ENCODE measurements at places on chromosomes 1 and 21.

- DNase-seq, result peak; percentile 67
These were observed 10.5 kb downstream of the MTX1 start for GRCh38 chr1:155218854-155219591.

DNA sequence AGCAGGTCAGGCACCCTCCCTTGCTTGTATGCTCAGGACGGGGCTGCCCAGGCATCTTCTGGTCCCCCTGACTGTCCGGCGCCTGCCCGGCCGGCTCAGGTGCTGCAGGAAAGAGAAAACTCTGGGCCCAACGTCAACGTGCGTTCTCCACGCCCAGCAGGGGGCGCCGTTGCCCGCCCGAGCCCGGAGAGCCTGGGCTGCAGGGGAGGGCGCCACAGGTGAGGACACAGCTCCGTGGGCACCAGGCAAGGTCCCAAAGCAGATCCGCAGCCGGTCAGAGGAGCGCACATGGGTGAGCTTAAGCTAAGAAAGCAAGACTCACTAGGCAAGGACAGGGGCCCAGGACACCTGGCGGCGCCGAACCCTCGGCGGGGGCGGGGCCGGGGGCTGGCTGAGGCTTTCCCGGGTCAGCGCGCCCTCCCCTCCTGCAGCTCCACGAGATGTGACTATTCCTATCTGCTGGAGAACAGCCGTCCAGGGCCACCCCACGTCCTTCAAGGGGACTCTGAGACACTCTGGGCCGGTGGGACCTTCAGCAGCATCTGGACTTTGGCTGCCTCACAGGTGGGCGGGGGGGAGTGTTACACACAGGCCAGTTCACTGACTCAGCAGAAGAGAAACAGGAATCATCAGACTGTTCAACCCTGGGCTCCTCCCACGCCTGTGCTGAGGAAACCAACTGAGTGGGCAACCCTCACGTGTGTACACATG is 29.3 kb downstream of the KRTAP10-1 start:
- peak; percentile 66 for DNase-seq

- no peak for DNase-seq
These were observed 749 bp upstream of the TMEM39B start for GRCh38 chr1:32071758-32072621.

GRCh38 chr1:1132042-1132950 is 16.4 kb upstream of the C1orf159 start:
- peak; percentile 59 for DNase-seq

DNA sequence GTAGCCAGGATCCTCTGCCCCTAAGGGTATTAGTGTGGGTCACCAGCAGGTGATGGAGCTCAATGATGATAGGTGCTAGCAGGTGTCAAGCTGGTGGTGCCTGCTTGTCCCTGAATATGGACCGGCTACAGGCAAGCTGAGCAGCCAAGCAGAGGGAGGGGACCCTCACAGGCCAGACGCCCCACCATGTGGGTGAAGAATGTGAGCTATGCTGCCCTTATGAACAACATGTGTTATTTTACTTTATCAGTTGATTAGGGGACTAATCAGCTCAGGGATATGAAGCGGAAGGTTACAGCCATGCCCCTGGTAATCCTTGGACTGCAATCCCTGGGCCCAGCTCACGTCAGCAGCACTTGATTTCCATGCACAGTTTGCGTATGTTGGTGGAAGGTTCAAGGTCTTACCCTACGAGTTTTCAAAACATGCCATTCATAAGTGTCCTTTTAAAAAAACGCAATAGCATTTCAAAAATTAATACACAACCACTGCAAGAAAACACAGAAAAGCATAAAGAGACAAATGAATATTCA is 106.0 kb downstream of the CDC7 start:
- DNase-seq, result no peak

GRCh38 chr21:44375281-44375651 is 21.8 kb downstream of the TRPM2 start:
- no peak for DNase-seq

- DNase-seq, result no peak
These were observed 403.4 kb downstream of the MATN1 start for GRCh38 chr1:30319765-30320580.

GRCh38 chr1:87179851-87180519 is 148.7 kb upstream of the LMO4 start:
- DNase-seq, result no peak

DNA sequence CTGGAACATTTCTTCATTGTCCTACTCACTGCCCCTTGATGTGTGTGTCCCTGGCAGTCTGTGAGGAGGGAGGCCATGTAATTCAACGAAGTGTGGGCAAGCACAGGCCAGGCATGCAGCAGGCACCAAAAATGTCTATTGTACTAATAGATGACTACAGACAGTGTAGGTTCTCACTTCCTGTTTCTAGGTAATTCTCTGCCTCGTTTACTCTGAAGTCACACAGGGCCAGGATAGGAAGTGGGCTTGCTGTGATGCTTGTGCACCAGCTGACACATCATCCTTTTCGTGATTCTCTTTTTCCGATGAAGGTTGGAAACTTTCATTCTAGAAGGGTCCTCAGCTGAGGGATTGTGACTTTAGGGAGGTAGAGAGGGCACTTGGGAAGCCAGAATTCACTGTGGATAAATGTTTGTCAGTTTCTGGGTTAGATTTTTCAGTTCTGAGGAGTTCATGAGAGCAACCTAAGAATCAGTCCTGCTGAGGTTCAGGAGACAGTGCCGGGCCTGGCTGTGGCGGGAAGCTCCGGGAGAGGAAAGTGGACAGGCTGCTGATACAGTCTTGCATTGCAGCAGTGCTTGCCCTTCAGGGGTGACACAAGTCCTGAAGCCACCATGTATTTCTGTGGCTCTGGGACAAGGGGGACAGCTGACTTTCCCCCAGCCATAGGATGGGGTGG is 4.3 kb upstream of the CSF1 start:
- no peak for DNase-seq

DNA sequence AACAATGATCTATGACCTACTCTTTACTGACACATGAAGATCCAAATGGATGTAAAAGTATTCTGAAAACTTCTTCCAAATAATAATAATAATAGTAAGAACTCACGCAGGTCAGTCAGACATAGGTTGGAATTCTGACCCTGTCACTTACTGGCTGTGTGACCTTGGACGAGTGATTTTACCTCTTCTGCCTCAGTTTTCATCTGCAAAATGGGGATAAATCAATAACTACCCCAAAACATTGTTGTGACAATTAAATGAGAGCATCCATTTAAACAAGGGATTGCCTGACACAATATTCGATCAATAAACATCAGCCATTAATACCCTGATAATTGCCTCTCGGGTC is 556 bp downstream of the MECR start:
- no peak for DNase-seq

GRCh38 chr21:45554477-45555175 is 12.4 kb upstream of the SLC19A1 start:
- peak; percentile 89 for DNase-seq

GRCh38 chr1:208737161-208737560 is 493.0 kb upstream of the PLXNA2 start:
- DNase-seq, result peak; percentile 3

- DNase-seq, result no peak
These were observed 12.6 kb downstream of the CREG1 start for GRCh38 chr1:167541003-167541402.

GRCh38 chr21:26366781-26367180 is 196.2 kb upstream of the APP start:
- no peak for DNase-seq

DNA sequence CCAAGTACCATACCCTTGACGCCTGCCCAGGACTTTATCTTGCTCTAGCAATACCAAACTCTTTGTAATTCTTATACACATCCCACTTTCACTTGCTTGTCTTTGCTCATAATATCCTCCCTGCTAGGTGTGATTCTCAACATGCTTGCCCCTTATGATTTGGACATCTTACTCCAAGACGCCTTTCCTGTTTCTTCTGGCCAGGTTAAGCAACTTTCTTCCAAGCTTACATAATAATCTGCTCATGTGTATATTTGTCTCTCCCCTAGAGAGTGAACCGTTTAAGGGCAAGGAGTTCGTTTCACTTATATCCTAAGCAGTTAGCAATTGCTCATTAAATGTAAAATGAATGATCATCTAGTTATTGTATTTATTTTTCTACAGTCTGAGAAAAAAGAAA is 21.8 kb downstream of the CRYZL1 start:
- DNase-seq, result no peak

DNA sequence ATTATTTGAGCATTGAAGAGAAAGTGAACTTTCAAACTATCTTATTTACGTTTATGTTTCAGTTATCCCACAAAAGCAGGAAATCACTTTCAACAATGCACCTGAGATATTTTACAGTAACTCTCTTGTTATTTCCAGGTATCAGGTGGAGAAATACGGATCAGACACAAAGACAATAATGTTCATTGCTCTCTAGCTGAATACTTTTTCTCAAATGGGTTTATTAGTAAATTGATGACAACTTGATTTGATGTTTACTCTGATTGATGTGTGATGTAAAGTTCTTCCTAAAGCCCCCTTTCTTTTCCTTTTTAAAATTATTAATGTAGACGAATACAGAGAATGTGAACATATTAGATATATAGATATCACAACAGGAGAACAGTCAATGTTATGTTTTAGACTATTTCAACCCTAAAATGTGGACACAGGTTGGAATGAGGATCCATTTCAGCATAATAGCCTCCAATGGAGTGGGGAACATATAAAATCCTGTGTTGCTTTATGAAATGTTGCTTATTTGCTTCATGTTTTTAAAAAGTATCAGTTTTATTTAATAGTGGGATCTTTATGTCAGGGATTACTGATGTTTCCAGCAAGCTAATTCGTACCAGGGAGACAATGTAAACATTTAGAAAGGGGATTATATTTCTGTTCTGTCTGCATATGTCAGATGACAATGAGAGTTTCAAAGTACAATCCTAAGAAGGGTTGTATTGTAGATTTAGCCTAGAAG is 1522.3 kb upstream of the TPTE start:
- no peak for DNase-seq

DNA sequence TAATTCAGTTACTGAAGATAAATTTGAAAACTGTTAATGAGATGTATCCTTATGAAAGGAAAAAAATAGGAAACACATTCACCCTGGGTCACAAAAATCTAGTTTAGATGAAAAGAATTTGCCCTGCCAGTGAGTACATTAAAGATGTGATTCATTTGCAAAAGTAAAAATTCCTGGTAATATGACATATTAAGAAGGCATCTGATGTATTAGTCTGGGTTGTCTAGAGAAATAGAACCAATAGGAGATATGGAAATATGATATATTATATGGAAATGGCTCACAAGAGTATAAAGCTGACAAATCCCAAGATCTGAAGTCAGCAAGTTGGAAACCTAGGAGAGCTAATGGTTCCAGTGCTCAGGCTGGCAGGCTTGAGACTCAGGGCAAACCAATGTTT is 153.8 kb downstream of the MRPL39 start:
- DNase-seq, result no peak

- DNase-seq, result no peak
These were observed 94.6 kb upstream of the TMPRSS2 start for GRCh38 chr21:41602531-41602930.

DNA sequence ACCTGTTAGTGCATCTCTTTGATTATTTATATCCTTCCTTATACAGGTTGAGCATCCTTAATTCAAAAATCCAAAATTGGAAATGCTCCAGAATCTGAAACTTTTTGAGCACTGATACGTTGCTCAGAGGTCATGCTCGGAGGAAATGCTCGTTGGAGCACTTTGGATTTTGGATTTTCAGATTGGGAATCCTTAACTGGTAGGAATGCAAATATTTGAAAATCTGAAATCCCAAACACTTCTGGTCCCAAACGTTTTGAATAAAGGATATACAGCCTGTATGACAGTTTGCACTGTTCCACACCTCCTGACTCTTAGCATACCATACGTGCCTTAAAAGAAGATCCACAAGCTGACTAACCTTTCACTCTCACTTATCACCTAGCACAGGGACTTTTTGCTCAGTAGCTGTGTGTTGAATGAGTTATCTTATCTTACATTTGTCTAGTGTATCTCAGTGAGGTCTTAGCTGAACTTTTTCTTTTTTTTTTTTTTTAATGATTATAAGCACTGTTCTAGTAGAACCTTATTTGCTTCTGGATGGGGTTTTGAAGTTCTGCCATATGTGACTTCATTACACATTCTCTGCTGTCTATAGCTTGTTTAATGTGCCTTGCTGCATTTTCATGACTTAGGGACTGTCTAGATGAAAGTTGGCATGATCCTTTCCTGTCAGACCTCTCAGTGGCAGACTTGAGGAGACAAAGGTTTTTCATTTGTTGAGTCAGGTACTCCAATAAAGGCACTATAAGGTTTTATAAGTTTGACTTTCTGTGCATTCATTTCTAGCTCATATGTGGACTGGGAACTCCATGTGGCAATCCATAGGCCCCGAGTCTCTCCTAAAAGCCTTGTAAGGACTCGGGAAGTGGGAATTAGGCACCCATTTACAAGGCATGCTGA is 21.6 kb downstream of the PTGFRN start:
- no peak for DNase-seq

- peak; percentile 65 for DNase-seq
These were observed 27.3 kb upstream of the BCAR3 start for GRCh38 chr1:93708734-93709481.

DNA sequence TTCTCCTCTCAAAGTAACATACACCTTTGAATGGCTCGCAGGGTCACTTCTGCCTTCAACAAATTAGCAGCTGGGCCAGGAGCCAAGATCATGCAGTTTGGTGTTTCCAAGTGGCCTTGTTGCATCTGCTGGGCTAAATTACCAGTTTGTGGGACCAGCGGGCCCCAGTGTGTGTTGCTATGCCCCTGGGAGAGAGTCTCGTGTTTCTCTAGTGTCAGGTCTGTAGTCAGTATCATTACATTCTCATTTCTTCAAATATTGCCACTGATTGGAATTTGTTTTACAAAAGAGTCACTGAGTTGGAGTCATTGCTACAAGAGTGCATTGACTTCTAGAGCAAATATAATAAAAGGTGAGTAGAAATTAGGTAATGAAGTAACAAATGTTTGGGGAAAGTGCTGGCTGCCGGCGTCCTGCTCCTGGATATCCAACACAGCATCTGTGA is 35.5 kb downstream of the RHOU start:
- no peak for DNase-seq

- DNase-seq, result no peak
These were observed 9.6 kb downstream of the FMO5 start for GRCh38 chr1:147215540-147215916.

GRCh38 chr1:151998611-151999362 is 5.1 kb upstream of the S100A10 start:
- no peak for DNase-seq

DNA sequence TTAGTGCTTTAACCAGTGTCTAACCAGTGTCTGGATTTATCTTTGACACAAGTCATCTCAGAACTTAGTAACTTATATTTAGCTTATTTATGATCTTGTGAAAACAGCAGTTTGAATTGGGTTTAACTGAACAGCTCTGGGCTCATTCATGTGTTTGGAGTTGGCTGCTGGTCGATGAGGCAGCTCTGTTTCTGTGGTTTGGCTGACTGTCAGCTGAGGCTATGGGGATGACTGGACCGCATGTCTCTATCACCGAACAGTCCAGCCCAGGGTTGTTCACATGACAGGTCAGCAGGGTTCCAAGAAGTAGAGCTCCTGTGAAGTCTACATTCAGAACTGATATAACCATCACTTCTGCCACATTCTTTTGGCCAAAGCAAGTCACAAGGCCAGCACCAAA is 29.1 kb upstream of the C21orf91 start:
- DNase-seq, result no peak
